ENCODE measurements at places on chromosomes 7 and 10.

- no peak for DNase-seq
Observed at GRCh38 chr10:70782746-70783680, 2.2 kb downstream of the TBATA start.

- DNase-seq = no peak
Observed at GRCh38 chr7:55133630-55134358, 115.0 kb downstream of the EGFR start.

- DNase-seq = no peak
Observed at GRCh38 chr10:106302961-106303360, 861.5 kb downstream of the SORCS1 start.

DNA sequence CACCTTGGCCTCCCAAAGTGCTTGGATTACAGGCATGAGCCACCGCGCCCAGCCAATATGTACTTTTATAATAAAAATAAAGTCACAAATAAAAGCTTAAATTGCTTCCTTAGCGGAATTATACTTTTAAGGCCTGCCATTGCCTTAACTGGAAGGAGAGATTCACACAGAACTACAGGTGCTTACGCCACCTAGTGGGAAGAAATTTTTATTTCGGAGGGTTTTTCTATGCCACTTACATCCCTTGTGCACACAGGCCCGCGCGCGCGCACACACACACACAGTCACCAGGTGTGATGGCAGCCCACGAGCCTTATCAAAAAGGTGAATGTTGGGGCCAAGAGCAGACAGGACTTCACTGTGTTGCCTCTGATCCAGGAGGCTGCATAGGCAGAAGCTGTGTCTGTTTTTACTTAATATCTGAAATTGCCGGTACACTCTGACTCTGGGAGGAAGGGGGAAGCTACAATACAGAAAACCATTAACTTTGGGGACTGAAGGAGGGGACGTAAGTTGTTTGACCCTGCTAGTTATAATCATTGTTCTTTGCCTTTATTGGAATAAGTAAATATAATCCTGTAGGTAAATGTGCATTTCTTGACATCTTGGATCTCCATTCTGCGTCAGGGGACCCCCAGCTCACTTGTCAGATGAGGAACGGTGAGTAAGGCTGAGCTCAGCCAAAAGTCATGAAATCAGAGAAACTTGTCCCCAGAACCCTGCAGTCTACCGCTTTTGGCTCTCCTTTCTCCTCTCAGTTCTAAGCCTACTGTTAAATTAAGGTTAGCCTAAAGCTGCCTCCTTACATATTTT is 87.1 kb downstream of the SLC16A9 start:
- peak; percentile 5 for DNase-seq
